Astrocyte of the hippocampus (primary cell): ENCODE measurements at places on chromosomes 5 and 9.

GRCh38 chr9:13459071-13459470 lies 179.6 kb upstream of the MPDZ start:
- no peak for DNase-seq

DNA sequence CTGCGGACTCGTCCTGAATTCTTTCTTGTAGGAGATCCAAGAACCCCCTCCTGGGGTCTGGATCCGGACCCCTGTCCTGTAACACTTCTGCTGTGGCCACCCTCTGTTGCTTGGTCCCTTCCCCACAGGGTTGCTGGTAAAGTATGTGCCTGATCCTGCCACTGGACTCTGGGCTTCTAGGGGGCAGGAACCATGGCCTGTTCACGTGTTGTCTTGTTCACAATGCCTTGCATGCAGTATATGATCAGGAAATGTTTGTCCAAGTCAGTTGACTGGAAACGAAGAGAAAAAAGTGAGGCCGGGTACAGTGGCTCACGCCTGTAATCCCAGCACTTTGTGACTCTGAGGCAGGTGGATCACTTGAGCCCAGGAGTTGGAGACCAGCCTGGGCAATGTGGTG lies 139.3 kb upstream of the ALDH1B1 start:
- no peak for DNase-seq

DNA sequence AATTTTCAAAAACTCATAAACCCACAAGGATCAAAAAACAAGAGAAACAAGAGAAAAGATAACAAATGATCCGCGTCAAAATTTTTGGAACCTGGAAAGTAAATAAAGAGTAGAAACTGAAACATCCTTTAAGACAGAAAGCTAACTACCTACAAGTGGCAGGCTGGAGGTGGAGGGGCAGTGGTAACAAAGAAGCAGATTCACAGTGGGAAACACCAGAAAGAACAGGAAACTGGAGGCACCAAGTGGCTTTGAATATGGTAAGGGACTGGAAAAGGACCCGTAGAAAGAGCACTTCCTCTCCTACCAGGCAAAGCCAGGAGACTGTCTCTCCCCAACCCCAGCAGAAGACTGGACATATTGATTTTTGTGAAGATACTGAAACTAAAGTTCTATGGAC lies 100.6 kb upstream of the TARS1 start:
- DNase-seq, result no peak

DNA sequence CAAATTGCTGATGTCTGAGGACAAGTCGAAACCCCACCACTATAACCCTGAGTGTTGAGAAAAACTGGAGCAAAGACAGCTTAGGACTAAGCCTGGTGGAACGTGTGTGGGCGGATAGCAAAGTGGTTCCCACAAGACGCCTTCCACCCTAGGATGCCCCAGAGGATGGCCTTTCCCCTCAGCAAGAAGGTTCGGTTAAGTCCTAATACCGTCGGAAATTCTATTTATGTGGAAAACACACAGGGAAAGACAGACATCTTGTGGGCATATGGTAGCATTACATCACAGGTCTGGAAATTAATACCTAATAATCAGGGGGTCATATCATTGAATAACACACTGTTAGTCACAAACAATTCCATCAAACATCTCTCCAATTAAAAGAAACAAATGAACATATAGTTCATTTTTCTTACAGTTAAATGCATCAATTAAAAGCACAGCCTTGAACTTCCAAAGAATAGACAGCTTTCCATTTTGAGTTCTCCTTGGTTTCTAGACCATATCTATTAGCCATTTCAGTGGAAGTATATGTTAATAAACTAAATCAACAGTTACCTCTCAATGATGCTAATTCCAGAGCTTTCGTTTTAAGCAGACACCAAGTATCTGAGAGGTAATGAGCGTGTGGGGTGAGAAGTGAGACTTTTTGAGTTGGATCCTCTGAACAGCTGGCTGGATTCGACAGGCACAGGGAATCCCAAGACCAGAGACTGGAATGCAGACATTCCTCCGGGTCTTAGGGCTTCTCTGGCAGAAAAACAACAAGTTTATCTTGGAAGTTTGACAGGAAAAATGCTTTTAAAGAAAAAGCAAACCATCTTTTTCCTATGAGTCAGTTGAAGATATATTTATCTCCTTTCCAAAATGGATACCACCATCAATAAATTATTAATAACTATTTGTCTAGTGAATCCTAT lies 2.9 kb upstream of the ICE1 start:
- DNase-seq, result peak; percentile 73

DNA sequence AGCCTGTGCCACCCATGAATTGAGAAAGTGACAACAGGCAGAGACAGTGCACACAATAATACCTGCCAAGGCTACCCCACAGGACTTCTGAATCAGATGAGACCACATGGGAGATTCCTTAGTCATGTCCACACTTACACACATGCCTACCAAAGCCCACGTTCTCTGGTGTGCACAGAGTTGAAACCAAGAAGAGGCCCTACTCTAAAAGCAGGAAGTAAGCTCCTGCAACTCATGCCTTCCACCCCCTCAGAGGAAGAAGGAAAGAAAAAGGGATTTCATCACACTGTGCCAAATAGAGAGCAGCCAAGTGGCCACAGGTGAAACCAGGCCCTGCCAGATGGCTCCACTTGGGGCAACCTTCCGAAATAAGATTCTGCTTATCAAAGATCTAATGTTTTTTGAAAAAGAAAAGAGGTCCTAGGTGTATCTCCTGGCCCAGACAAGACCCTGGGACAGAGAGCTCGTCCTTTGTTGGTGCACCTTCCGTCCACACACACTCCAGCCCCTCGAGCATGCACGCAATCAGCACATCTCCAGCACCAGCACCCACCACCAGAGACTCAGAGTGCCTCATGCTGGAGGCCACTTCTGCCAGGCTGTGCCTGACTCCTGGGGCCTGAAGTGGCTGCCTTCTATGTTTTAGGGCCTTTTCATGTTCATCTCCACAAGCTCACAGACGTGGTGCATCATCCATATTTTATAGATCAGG lies 114.6 kb upstream of the SPOCK1 start:
- DNase-seq, result no peak

DNA sequence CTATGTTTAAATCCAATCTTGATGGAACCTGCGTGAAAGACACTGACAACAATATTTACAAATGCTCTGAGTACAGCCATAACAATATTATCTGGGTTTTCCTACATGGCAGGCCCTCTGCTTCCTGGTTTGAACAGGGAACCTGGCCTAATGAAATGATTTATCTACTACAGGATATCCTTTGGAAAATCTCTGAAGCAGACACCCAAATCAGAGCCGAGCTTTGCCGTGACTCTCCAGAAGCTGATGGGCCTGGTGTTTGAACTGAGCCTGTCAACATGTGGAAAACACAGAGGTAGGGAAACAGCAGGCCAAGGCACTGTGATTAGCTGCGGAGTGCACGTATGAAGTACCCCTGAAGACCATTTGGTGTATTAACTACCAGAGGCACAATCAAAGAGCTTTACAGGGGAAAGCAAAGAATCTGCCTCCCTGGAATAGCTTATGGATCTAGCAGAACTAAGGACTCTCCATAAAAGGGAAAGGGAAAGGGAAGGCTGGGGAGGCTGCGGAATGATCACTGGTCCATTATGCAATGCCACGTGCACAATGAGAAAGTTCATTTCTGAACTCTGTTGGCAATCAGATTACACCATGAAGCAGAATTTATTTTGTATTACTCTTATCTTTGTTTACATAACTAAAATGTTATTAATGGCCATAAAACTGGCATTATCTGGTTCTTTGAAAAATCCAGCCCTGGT lies 321.9 kb downstream of the EBF1 start:
- no peak for DNase-seq

DNA sequence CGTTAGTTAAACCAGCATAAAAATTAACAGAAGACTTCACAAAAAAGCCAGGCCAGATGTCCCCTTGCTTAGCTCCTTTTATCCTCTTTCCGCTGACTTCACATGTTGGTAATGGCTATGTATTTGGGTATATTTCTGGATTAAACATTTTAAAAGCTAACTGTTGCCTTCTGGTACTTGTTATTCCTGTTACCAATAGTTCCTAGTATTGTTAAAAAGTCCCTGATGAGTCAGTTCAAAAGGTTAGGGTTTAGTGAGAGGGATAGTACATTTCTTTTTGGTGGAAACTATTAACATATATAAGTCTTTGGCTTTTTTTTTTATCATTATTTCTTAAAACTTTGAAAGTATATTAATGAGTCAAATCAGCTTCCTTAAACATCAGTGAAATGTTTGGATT lies 103.2 kb upstream of the ELL2 start:
- DNase-seq, result no peak
